OCI-LY7 (cell line): ENCODE measurements at places on chromosomes 5 and 9. TPM values are rescaled to one million over a fixed set of nuclear protein-coding genes. Genes with fewer than 3 reads are reported as not detected.
A peak's percentile ranks its signal among the peaks of the same experiment; 100 is the strongest.

DNA sequence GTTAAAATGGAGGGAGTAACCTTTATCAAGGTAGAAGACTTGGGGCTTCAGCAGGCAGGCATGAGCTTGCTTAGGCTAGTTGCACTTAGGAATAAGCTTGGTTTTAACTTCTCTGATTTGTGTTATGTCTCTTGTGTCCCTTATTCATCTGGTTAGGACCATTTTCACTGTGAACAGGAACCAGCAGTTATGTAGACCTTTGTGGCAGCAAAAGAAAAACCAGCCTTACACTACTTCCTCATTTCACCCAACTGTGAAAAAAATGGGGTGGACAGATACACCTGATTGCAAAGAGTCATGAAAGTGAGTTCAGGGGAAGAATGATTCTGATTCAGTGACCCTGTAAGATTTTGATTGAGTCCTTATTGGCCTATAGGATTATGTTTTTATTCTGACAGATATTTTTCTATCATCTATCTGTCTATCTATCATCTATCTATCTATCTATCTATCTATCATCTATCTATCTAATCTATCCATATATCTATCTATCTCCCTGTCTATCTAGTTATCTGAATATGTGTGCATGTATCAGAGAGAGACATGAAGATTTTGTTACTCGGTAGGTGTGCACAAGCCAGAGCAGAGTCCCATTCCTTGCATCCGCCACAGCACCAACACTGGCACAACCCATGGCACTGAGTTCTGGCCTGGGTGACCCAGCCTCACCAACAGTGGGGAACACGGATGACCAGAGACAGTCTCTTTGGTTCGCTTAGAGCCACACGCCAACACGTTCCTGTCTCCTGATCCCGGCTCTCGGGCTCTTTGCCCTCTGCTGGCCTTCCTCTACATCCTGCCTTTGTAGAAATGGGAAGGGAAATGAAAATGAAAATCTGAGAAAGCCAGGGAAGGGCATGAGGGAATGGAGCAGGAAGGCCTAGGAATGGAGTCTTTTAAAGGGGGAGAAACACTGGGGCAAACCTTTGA is 1.3 kb upstream of the ZNF366 start:
- DNase-seq: peak; percentile 35

DNA sequence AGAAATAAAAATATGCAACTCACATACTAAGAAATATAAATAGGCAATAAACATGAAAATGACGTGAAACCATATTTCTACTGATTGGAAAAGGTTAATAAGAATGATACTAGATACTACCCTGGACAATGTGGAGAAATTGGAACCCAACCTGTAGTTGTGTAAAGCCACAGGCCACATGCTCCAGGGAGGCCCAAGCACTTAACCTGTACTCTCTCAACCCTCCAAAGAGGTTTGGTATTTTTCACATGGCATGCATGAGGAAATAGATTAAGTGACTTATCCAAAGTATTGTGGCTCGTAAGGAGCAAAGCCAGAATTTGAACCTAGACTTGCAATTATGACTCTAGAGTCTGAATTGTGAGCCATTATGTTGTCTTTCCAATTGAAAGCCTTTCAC is 13.4 kb downstream of the LIFR start:
- no peak for DNase-seq

DNA sequence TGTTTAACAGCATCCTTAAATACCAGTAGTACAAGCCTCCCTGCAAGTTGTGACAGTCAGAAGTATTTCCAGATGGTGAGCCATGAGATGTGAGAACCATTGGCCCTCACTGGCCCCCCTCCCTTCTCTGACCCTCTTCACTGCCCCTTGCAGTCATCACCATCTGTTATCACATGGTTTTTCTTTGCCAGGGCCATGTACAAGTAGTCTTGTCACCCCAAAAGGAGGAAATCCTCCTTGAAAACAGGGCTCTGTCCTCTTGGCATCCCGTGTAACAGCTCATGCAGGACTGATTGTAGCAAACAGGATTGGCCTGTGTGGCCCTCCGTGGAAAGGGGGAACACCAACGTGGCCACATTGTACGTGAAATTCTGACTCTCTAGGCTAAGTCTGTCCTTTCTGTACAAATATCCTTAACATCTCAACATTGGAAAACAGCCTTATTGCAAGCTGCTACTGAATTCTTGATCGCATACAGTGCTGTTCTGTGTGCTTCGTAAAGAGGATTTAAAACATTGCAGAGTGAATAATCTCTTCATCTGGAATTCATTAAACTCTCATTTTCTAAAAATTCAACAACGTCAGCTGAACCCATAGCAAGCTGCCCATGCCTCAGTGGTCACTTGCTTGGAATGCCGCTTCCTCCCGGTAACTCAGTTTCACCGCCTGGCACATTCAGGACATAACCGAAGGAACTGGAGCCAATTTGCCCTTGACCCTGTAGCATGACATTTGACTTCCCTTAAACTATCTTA is 171.7 kb downstream of the ATPSCKMT start:
- no peak for DNase-seq

- no peak for DNase-seq
Measured at GRCh38 chr9:126291925-126292324, 34.7 kb upstream of the MVB12B start.

GRCh38 chr5:83895860-83896259 is 175.2 kb upstream of the HAPLN1 start:
- DNase-seq: no peak

DNA sequence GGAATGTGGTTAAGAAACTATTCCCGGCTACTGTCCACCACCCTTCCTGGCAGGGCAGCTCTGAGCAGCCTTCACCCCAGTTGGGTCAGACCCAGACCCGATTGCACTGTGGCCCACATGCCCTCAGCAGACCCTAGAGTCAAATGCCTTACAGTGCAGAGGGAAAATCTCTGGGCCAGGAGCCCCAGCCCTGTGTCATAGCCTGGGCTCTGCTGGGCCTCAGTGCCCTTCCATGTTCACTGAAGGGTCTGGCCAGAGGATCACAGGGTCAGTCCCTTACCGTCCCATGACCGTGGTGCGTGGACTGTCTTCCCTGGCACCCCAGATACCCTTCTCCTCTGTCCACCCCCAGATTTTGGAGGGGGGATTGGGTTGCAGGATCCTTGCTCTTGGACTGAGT is 73.5 kb upstream of the COL5A1 start:
- no peak for DNase-seq

DNA sequence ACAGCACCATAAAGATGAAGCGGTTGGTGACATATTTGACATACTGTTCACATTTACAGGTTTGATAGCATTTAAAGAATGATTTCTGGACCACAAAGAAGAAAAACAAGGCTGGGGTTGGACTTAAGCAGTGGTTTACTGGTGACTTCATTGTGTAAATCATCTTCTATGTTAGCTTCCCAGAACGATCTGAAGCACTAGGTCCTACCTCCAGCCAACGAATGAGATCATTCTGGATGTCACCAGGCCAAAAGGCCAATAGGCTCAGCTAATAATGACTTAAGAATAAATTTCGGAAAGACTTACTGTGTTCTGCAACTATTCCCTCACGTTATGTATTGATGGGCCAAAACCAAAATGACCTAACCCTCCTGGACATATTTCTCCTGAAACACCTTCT is 675.3 kb upstream of the CCNG1 start:
- DNase-seq: no peak

DNA sequence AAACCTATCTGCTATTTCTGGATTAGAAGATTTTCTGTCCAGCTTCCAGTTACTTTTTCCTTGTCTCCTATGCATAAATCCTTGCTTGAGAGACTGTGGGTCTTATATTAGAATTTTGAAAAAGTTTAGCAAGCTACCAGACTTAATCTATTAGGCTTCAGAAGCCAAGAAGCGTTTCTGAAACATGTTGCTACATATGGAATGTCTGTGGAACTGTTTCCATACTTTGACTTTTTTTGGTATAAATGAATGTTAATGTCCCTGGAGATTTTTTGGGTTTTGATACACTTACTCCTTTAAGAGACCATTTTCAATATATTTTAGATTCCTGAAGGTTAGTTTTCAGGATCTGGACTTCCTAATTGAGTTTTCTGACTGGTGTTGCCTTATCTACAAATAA is 191.4 kb upstream of the SGCD start:
- DNase-seq: no peak

DNA sequence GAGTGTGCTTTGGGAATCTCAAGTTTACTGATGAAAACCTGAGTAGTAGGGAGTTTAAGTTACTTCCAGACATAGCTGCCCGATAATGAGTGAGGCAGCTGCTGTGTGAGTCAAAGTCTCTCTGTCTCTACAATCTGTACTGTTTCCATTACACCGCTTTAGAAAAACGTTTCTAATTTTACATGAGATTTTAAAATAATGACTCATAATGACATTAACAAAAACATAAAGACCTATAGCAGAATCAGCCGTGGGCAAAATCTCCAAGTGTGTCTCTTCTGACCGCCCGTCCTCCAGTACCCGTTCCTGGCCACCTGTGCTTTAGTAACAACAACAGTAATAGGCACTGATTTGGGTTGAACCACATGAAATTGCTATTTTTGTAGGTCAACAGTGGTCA is 69.6 kb upstream of the PRRC1 start:
- no peak for DNase-seq

- no peak for DNase-seq
Measured at GRCh38 chr5:3217771-3218495, 377.7 kb upstream of the IRX1 start.

- no peak for DNase-seq
Measured at GRCh38 chr5:169876386-169876785, 103.9 kb downstream of the INSYN2B start.

GRCh38 chr9:25918761-25919160 is 240.5 kb upstream of the TUSC1 start:
- no peak for DNase-seq

DNA sequence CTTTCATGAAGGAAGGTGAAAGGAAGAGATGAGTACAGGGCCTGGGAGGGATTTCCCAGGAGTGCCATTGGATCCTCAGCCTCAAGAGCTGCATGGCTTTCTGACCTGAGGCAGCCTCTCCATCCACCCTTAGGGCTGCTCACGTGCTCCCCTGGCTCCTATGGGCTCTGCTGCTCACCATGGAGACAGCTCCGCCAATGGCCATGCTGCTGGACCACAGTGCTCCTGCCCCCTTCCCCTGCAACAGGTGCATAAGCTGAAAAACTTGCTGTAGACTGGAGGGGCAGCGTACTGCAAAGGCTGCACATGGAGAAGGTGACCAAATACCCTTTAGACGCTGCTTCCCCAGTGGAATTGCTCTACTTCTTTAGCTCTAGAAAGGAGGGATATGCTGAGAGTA is 112.7 kb upstream of the PANK3 start:
- DNase-seq: no peak

- DNase-seq: no peak
Measured at GRCh38 chr5:7678030-7678429, 172.9 kb downstream of the CFAP90 start.

DNA sequence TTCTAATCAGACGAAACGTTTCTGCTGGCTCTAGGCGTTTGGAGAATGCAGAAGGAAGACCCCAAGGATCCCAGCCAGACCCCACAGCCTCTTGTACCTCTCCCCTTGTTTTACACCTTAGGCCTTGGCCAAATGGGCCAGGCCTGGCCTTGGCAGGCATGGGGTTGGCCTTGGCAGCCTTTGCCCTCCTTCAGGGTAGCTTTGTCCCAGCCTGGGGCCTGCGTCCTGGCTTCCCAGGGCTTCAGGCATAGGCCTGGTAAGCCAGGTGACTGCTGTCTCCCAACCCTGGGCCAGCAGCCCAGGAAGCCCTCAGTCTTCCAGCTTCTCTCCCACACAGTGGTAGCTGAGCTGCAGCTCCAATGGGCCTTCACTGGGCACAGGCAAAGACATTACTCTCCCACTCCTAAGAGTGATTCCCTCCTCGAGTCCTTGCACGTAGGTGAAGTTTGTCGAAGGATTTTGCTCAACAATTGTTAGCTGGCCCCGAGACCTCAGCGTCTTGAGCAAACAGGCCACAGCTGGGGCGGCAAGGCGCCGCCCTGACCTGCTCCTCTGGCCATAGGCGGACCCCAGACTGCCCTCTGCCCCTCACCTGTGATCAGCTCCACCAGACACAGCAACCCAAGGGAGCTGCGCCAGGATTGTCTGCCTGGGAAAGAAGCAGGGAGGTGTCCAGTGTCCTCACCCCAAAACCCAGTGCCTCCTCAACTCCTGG is 1.1 kb upstream of the PITX1 start:
- no peak for DNase-seq

GRCh38 chr5:151037561-151038411 is 17.4 kb downstream of the GPX3 start:
- DNase-seq: no peak

DNA sequence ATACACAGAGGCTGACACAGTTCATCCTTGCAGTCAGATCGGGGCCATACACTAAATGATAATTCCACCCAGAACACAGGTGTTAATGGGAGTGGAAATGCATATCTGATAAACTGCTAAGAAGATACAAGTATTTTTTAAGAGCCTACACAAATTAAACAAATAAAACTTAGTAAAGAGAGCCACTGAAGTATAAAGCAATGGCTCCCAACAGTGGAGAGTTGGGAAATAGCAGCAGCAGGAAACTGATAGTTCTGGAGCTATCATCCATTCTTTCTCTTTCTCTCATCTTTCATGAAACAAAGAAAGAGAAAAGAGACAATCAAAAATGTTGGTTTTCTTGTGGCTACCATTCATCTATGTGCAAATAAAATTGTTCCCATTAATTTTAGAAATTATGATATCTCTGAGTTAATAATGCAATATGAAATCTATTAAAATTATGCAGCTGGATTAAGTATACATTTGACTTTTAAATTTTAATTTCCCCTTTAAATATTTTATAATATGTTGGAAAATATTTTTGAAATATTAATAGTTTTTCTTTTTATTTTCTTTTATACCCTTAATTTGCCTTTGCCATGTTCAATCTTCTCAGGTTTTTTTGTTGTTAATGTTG is 120.8 kb downstream of the EMB start:
- DNase-seq: peak; percentile 44

GRCh38 chr9:116674210-116674980 is 12.7 kb upstream of the TRIM32 start:
- no peak for DNase-seq

DNA sequence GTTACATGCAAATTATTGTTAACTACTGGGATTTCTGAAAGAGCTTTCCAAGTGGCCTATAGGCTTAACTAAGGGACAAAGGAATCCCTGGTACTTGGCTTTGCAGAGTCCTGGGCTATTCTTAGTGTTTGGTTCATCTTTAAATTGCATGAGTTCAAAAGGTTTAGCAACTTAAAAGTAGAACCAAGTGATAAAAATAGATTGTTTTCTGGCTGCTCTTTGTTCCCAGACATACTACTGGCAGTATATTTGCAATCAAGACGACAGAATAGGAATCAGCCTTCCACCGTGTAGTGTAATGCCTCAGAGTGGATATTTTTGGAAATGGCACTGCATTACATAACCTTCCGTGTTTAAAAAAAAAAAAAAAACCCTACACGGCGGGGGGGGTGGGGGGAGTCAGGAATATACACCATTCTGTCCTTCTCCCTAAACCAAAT is 1.0 kb downstream of the NREP start:
- DNase-seq: peak; percentile 45

- DNase-seq: no peak
Measured at GRCh38 chr5:168123631-168124528, 167.6 kb upstream of the WWC1 start.

GRCh38 chr5:35285435-35285834 is 55.1 kb upstream of the PRLR start:
- DNase-seq: no peak

FGF10 gene
- not detected in 2 replicates for total RNA-seq

PCSK5 gene
- 0.76 and 1.1 TPM in 2 replicates for total RNA-seq

TMEM232 gene
- 1.7 and 2.9 TPM in 2 replicates for total RNA-seq

QRFP gene
- total RNA-seq: not detected in 2 replicates

GRIN1 gene
- total RNA-seq: 0.15 and 0.55 TPM in 2 replicates

FST gene
- 0.57 TPM in 1 of 2 replicates, not detected in the other for total RNA-seq

TMEM174 gene
- 0.25 TPM in 1 of 2 replicates, not detected in the other for total RNA-seq

OLFM1 gene
- total RNA-seq: not detected in 2 replicates
